Activated T-helper 1 cell treated with anti-CD3 and anti-CD28 coated beads, Interleukin-2, amount 50 U/mL, for 16 hours (primary cell): ENCODE measurements at places on chromosomes 11 and 22.

GRCh38 chr11:68819362-68819761 is 22.4 kb downstream of the CPT1A start:
- no peak for DNase-seq

GRCh38 chr11:117045196-117045595 is 53.0 kb downstream of the SIK3 start:
- DNase-seq: no peak

DNA sequence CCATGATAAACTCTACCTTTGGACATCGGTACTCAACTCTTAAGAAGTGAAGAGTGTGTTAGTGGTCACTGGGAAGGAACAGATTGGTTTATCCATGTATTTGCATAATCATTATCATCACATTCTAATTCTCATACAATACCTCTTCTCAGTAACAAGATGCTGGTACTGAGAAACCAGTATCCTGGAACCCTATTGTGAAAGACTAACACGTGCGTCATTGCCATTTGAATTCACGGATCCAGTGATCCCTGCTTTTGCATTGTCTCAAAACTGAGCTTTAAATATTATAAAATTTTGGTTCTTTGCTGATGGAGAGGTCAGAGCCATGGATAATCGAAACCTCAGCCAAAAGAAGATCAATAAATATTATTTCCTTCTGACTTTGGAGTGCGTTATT is 35.2 kb downstream of the KIRREL3 start:
- DNase-seq: no peak

- DNase-seq: no peak
Measured at GRCh38 chr11:34288492-34288891, 69.3 kb downstream of the ABTB2 start.

- no peak for DNase-seq
Measured at GRCh38 chr22:20951932-20952380, 15.1 kb upstream of the AIFM3 start.
